ENCODE measurements at places on chromosomes 5 and 9.

DNA sequence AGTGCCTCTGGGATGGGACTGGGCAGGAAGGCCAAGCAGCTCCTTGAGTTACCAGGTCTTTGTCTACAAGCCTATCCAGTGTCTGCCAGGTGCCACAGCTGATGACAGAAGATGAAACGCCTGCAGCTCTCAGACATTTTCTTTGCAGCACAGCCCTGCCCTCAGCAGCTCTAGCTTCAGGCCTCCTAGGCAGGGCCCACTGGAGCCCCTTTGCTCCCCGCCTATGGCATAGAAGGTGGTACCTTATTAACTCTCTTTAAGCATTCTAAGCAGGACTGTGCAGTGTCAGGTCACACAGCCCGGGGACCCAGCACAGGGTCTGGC is 1.3 kb upstream of the SKP1 start:
- DNase-seq = no peak

- no peak for DNase-seq
These were observed 4.5 kb downstream of the SH2D3C start for GRCh38 chr9:127773981-127774380.

DNA sequence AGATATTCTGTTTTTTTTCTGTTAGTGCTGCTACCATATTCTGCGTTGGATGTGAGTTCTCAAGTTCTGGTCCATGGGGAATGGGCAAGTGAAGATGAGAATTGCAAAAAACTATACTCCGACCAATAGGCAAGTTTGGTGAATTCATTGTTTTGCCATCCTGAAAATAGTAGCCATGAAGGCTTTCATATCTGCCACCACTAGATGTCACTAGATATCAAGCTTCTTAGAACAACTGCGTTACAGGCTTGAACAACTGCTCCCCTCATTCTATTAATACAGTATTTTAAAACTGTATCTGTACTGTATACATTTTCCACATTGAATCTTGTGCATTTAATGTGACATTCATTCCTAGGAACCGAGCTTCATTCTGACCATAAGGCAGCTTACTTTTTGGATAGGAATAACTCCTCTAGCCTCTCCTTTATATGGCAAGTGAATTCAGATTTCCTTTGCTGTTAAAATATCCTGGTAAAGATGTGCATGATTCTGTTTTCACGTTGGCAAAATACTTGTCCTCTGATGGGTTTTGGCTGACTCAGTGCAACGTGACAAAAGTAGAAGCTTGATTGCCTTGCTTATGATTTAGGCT is 163.6 kb downstream of the SREK1 start:
- peak; percentile 52 for DNase-seq

DNA sequence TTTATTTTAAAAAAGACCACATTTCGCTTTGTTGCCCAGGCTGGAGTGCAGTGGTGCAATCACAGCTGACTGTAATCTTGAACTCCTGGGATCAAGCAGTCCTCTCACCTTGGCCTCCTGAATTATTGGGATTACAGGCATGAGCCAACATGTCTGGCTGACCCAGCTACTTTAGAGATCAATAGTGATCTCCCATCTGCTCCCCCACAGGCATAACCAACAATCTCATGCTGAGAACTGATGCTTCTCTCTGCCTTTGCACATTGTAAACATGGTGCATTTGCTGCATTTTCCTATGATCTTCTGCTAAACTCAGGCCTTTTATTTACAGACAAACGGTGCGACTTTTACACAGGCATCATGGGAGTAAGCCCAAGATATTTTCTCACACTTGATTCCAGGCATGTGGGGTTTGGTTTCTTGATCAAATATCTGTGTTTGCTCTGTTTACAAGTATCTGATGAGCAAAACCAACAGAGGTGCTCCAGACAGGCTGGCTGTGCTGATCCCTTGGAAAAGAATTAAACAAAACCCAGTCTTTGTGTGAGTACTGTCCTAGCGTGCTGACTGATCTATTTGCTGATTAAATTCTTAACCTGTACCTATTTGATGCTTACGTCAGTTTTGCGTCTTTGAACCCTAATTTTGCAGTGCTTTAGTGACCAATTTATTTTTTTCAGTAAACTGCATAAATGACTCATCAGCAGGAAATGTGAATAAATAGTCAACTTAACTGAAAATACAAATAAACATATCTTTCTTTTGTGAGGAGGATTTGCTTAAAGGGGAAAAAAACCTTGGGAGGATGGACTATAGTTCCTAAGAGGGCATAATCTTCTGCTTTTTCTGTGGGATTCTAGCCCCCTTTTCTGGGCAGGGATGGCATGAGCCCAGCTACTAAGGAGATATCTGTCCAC is 191.7 kb upstream of the NR3C1 start:
- DNase-seq = no peak
